ENCODE measurements at places on chromosomes 2 and 18.

DNA sequence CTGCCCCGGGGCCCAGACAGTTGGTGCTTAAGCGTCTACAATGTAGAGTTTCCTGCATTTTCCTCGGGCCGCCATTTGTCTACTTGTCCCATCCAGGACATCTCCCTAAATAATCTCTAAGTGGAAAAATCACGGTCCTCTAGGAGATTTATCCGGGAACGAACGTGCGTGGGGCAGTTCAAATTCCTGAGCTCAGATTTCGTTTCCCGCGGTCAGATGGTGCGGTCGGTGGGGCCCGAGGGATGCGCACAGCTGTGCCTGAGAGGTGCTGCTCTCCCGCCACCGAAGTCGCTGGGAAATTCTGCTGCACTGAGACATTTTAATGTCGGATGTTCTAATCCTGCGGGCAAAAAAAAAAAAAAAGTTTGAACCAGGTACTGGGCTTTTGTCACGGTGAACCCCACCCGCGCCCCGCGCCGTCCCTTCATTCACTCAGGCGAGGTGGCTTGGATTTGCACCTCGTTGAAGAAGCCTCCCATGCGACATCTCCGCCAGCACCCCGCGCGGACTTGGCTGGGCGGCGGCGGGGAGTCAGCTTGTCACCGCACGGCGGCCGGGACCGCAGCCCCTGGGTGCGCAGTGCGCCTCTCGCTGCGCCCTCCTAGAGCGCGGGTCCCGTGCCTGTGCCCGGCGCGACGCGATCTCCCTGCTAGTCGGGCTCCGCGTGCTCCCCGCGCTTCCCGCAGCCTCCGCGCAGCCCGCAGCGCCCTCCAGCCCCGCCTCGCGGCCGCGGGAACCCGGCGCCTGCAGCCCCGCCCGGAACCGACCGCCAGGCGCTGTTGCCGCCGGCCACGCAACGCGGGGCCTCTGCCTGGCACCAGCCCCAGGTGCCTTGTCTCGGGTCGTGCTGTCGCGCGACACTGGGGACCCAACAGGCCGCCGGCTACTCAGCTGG lies 191.9 kb upstream of the TCF4 start:
- DNase-seq = no peak

DNA sequence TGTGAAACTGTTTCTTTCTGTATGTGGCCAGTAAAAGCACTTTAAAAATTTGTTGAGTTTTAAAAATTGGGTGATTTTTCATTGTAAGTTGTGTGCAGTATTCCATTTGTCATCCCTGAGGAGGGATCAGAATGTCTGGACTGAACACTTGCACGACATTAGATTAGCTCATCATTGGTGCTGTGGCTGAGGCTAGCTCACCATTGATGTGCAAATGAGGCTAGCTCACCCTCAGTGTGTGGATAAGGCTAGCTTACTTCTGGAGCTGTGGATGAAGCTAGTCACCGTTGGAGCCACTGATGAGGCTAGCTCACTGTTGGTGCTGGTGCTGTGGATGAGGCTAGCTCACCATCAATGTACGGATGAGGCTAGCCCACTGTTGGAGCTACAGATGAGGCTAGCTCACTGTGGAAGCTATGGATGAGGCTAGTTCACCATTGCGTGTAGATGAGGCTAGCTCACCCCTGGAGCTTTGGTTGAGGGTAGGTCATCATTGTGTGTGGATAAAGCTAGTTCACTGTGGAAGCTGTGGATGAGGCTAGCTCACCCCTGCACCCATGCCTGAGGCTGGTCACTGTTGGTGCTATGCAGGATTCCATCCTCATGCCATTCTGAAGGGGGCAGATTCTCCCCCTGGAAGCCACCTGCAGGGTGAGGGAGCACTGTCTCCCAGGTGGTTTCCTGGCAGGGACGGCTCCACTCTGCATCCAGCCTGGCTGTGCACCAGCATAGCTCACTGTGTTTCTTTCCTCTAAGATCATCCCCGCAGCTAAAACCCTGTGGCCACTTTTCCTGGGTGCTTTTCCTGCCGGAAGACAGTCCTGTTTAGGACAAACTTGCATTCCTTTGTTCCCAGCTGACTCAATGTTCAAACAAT lies 101.1 kb downstream of the TWIST2 start:
- no peak for DNase-seq

DNA sequence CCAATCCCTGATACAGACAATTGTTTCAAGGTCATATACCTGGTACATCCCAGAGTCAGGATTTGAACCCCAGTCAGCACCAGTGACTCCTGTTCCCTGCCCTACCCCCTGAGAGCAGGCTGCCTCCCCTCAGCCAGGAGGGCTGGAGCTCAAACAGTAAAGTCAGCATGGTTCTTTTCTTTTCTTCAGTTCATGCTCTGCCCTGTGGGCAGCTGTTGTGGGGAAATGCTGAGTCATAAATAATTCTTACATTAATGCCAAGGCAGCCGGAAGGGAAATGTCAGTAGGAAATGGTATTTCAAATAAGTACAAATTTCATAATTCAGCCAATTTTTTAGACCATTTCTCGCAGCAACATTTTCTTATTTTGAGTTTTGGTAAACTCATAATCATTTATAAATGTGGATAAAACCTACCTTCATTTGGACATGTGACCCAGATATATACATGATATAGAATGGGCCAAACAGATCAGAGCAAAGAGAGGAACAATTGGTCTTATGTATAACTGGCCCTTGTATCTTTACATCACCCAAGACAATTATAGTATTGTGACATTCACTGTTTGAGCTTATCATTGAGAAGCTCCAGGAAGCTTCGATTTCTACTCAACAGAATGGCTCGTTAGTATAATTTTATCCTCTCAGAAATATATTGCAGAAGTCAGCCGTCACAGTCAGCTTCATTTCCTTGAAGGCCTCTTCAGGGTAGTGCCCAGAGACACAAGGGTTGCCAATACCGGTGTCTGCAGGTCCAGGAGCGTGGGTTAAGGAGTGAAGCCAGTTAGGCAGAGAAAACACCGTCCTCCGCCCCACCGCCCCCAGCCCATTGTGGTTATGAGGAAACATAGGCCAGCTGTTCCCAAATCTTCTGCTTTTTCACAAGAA lies 28.0 kb upstream of the SCYGR1 start:
- DNase-seq = no peak

DNA sequence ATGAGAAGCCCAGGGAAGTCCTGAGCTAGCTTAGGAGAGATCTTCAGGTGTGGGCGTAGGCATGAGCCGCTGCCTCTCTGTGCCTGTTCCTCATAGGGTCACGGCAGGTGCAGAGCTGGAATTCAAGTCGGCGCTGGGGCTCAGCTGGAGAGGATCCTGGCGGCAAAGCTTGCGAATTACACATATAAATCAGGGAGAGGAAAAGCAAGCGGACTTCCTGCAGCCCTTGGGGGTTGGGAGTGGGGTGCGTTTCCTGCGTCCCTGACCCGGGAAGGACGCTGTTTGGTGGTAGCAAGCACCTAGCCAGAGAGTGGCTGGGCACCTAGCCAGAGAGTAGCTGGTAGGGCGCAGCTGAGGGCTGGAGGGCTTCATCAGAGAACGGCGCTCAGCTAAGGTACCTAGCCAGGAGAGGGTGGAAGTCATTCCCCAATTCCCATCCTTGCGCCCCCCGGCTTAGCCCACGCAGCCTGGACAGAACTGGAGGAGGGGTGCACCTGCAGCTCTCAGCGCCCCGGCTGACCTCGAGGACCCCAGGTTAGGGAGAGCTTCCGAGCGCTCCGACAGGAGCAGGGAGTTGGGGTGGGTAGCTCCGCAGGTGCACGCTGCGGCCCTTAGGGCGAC lies 459 bp upstream of the EFR3B start:
- DNase-seq = no peak

DNA sequence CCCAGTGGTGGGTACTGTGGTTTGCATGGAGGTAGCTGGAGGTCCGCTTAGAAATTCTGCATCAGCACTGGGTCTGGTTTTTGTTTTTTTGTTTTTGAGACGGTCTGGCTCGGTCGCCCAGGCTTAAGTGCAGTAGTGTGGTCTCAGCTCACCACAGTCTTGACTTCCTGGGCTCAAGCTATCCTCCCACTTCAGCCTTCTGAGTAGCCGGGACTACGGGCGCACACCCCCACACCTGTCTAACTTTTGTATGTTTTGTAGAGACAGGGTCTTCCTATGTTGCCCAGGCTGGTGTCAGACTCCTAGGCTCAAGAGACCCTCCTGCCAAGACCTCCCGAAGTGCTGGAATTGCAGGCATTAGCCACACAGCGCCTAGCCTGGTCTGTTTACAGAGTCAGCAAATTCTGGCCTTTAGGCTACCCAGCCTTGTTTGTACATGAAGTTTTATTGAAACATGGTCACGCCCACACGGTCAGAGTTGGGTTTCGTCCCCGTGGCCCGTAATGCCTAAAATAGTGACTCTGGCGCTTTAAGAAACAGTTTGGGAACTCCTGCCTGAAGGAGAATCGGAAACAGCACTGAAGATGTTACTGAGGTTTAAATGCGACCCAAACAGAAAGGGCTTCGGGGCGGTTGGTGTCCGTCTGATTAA lies 32.7 kb downstream of the CTDP1 start:
- no peak for DNase-seq

DNA sequence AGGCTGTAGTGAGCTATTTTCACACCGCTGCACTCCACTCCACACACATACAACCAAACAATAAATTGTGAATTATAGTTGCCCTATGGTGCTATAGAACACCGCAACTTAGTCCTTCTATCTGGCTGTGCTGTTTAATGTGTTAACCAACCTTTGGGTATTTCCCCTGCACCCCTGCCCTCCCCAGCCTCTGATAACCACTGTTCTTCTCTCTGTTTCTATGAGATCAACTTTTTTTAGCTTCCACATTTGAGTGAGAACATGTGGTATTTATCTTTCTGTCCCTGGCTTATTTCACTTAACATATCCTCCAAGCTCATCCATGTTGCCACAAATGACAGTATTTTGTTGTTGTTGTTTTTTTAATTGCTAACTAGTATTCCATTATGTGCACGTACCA lies 32.5 kb downstream of the TET3 start:
- DNase-seq = no peak

DNA sequence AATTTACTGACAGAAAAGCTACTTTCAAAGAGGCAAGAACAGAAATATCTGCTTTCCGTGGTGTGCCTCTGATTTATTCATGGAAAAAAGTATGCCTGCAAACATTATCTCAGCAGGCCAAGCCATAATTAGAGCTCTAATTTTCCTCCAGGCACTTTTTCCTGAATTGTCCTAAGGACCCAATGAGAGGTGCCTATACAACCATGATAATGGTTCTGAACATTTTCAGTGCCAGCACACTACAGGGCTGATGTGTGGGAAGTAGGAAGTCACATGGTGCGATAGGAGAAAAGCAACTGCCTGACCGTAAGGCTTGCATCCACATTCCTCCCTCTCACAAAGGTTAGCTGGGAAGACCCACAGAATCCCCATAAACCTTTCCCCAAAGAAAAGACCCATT lies 45.9 kb upstream of the EGR4 start:
- no peak for DNase-seq

DNA sequence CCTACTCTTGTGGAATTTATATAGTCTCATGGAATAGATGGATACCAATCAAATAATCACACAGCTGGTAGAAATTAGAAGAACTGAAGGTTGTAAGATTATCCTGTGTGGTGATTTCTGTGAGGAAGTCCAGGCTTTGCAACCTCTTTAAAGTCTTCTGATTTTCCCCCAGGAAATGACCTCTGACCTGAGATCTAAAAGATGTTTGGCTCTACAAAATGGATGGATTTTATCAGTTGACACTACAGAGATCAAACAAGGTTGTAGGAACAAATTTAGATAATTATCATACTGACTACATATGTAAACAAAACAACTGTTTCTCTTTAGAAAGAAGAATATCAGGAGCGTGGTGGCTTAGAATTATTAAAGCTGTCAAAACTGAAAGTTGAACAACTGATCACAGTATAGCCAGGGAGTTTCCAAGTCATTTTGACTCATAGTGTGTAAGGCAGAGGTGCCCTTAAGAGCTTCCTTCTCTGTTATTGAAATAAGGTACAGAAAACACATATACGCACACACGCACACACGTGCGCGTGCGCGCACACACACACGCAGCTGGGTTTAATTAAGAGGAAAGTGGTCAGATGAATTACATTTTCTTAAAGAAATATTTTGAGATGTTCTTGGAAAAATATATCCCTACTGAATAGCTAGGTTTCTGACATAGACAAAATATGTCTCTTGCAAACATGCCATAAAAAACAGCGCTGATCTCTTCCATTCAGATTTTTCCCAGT lies 35.5 kb upstream of the PELI1 start:
- no peak for DNase-seq

Measured in T-helper 1 cell (primary cell).